Lower lobe of right lung (tissue), 2 donors: ENCODE measurements at places on chromosomes 11 and 22. TPM values are rescaled to one million over a fixed set of nuclear protein-coding genes. Genes with fewer than 3 reads are reported as not detected.

- no peak overlapping the region for H3K27ac ChIP-seq
- DNase-seq, result no peak
- H3K4me3 ChIP-seq, result no peak overlapping the region
- no peaks in the 10 kb centered on the region for H3K36me3 ChIP-seq
Measured at GRCh38 chr11:1118755-1119603, 38.8 kb upstream of the MUC5AC start.

OR4D5 gene
- not detected for total RNA-seq

DNA sequence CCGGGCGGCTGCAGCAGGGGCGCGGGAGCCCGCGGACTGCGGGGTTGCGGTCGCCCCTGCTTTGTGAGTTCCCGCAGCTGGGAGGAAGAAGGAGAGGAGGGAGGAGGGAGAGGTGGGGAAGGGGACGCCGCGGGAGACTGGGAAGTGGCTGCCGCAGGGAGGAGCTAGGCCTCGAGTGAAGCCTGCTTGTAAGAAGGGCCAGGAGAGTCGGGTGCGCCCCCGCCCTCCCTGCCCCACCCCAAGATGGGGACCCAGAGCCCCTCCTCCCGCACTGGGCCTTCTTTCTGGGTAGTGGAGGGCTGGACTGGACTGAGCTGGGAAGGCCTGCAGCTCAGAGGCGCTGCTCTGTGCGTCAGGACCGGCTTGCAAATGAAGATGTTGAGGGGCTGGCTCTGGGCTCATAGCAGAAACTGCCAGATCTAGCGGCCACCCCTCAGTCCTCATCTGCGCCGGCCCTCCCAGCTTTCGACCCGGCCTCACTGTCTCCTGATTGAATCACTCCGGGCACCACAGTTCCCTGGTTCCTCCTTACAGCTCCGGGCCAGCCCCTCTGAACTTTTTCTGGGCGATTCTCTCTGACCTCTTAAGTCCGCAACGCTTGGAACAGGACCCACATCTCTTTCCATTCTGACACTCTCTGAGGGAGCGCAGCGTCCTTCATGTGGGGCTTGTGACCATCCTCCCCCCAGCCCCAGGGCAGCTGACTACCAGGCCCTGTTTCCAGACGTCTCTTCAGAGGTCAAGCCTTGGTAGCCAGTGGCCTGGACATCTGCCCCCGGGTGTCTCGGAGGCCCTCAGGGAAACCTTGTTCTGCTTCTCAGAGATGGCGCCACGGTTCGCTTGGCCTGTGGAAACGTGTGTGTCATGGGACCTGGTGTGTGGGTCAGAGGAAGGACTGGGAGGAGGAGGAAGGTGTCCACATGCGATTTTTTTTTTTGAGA is 21.9 kb downstream of the SERPINH1 start:
- peak; percentile 77 for DNase-seq
- peak overlapping the region; percentile 97 for H3K27ac ChIP-seq
- peaks cover 18% of the 10 kb centered on the region for H3K4me1 ChIP-seq
- H3K36me3 ChIP-seq, result no peaks in the 10 kb centered on the region
- H3K4me3 ChIP-seq, result peak overlapping the region; percentile 75

DNA sequence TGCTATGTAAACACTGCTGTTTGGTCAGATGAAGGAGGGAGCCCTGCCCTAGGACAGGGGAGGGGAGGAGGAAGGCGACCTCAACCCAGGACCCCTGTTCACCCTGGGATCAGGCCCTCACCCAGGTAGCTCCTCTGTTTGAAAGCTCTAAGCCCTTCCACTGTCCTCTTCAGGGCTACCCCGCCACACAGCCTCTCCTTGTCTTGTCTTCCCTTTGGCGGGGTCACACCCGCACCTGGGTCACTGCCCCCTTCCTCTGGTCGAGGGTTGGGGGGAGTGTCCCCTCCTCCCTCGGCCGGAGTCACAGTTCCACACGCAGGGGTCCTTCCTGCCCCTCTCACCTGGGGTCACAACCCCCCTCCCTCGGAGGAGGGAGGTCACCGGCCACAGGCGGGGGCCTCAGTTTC is 463 bp upstream of the PTPMT1 start:
- peak overlapping the region; percentile 97 for H3K4me3 ChIP-seq
- H3K36me3 ChIP-seq, result peaks cover 19% of the 10 kb centered on the region
- no peaks in the 10 kb centered on the region for H3K27me3 ChIP-seq

SLC5A1 gene
- 1.8 TPM for total RNA-seq

MYRF gene
- 37.9 TPM for total RNA-seq

DNA sequence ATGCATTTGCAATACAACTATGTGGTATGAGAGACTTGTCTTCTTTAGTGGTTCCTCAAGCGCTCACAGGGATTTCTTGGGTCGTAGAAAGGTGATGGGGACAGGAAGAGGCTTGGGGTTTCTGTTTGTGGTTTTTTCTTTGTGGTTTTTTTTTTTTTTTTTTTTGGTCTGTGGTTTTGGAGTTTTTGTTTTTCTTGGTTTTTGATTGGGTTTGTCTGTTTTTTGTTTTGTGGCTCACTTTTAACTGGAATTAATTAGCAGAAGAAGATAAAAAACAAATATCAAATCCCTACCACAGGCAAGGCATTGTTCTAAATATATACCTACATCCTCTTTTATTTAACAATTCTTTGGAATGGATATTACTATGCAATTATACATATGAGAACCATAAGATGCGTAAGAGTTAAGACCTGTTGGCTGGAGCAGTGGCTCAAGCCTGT is 5.5 kb downstream of the TTC28 start:
- H3K27me3 ChIP-seq, result no peaks in the 10 kb centered on the region
- H3K4me3 ChIP-seq, result no peak overlapping the region
- peaks cover 16% of the 10 kb centered on the region for H3K4me1 ChIP-seq
- no peak overlapping the region for H3K27ac ChIP-seq

- H3K27me3 ChIP-seq, result peaks cover 4% of the 10 kb centered on the region
- peak; percentile 34 for DNase-seq
- H3K36me3 ChIP-seq, result no peaks in the 10 kb centered on the region
- no peak overlapping the region for H3K4me3 ChIP-seq
- no peaks in the 10 kb centered on the region for H3K4me1 ChIP-seq
Measured at GRCh38 chr11:2212411-2213251, 41.0 kb upstream of the TH start.
